ENCODE measurements at places on chromosomes 7 and 10. TPM values are rescaled to one million over a fixed set of nuclear protein-coding genes. Genes with fewer than 3 reads are reported as not detected.

DNA sequence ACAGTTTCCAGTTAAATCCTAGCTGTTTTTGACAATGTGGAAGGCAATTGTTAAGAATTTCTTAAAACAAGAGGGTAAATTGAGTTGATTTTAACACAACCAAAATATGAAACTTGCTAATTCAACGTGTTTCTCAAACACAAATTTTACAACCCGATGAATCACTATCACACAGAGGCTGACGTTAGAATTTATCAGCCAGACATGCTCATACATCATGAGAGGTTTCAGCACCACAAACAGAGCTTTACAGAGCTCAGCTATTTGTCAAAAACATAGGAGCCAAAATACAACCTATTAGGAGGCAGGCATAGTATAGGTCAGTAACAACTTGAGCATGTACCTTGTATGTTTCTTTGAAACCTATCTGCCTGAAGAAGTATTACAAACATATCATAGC, 36.1 kb downstream of the LRRN3 start:
- no peaks in the 10 kb centered on the region for H3K4me1 ChIP-seq
- no peak for DNase-seq
- H3K36me3 ChIP-seq: no peaks in the 10 kb centered on the region
- H3K4me3 ChIP-seq: no peak overlapping the region
- H3K27ac ChIP-seq: no peak overlapping the region

GRCh38 chr10:94016727-94017714, 23.3 kb downstream of the PLCE1 start:
- H3K4me1 ChIP-seq: no peaks in the 10 kb centered on the region
- H3K4me3 ChIP-seq: no peak overlapping the region
- no peak overlapping the region for H3K27ac ChIP-seq
- H3K27me3 ChIP-seq: no peaks in the 10 kb centered on the region
- H3K36me3 ChIP-seq: no peaks in the 10 kb centered on the region
- no peak for DNase-seq

- H3K27ac ChIP-seq: no peak overlapping the region
- no peaks in the 10 kb centered on the region for H3K27me3 ChIP-seq
- DNase-seq: no peak
- no peaks in the 10 kb centered on the region for H3K36me3 ChIP-seq
- no peak overlapping the region for H3K4me3 ChIP-seq
Measured at GRCh38 chr10:44936314-44936975, 23.2 kb upstream of the RASSF4 start.

DNA sequence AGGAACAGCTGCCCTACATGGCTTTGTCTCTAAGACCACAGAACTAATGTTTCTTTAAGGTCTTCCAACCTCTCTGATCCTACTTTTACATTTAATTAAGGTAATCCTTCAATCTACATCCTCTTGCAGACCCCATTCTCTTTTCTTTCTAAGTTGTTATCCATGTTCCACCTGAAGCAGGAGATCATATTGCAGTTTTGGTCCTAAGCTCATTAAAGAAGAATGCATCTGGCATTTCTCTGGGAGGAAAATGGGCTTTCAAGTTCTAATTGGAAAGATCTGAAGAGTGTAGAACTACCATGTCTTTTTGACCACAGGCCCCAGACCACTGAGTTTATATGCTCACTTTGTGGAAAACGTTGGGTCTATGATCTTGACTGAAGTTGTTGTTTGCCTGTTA, 111.2 kb downstream of the SEM1 start:
- no peak overlapping the region for H3K4me3 ChIP-seq
- DNase-seq: no peak
- no peaks in the 10 kb centered on the region for H3K36me3 ChIP-seq
- H3K4me1 ChIP-seq: no peaks in the 10 kb centered on the region

- no peak overlapping the region for H3K4me3 ChIP-seq
- H3K27me3 ChIP-seq: no peaks in the 10 kb centered on the region
- H3K27ac ChIP-seq: no peak overlapping the region
- no peaks in the 10 kb centered on the region for H3K4me1 ChIP-seq
Measured at GRCh38 chr10:14448197-14448990, 117.7 kb upstream of the FRMD4A start.

Gene ASZ1
- total RNA-seq: not detected

Gene ATOH7
- 5.3 TPM for total RNA-seq
